ENCODE measurements at places on chromosomes 3 and 15.

DNA sequence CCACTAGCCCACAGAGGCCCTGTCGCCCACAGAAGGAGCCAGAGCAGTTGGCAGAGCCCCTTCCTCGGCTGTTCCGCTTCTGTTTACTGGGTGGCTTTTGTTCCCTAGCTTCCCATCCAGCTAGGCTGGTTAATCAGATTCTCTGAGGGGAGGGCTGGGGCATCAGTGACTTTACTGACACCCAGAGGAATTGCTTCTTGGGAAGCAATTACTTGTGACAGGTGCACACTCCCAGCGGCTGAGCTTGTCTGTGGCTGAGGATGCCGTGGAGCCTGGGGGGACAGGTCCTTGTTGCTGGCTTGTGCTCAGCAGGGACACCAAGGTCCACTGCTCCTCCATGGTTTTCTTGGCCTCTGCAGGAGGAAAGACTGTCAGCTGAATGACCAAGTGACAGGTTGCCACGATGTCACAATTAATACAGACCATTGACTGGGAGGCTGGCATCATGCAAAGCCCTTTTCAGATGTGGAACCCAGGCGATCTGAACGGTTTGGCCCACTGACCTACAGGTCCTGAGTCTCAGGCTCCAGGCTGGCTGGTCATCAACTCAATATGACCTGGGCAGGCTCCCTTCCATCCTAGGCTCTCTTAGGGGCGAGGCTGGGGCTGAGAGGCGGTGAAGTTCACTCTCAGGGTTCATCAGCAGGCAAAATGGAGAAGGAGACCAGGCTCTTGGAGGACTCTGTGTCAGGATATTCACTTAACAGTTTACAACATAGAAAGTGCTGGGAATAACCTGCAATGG, 31.8 kb upstream of the SFMBT1 start:
- no peak overlapping the region for H3K27ac ChIP-seq
- H3K27me3 ChIP-seq = no peaks in the 10 kb centered on the region
- peaks cover 3% of the 10 kb centered on the region for H3K36me3 ChIP-seq

DNA sequence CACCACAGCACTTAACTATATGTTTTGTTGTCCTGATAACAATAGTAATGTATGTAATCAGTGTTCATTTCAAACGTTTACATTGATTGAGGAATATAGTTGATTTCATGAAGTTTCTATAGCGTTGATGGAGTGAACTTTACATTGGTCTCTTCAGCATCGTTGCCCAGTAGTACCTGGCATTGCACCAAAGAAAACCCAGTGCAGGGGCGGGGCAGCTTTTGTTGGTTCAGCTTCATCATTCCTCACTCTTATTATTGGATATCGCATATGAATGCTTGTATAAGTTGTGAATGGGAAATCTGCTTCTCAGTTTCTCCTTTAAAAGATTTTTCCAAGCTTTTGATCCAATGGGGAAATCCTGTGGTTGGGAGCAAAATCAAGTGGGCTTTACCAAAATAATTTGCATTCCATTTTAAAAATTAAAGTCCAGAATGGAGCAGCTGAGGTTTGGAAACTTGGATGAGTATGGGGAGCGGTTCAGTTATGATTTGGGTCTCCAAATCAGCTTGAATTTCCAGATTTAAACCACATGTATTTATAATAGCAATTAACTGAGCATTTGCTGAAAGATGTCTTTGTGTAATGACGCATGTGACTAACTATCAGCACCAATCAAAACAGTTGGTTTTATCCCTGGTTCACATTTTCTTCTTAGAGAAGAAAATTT, 213.7 kb downstream of the ALCAM start:
- peaks cover 6% of the 10 kb centered on the region for H3K36me3 ChIP-seq
- no peak overlapping the region for H3K4me3 ChIP-seq
- H3K27me3 ChIP-seq = no peaks in the 10 kb centered on the region
- H3K4me1 ChIP-seq = no peaks in the 10 kb centered on the region

DNA sequence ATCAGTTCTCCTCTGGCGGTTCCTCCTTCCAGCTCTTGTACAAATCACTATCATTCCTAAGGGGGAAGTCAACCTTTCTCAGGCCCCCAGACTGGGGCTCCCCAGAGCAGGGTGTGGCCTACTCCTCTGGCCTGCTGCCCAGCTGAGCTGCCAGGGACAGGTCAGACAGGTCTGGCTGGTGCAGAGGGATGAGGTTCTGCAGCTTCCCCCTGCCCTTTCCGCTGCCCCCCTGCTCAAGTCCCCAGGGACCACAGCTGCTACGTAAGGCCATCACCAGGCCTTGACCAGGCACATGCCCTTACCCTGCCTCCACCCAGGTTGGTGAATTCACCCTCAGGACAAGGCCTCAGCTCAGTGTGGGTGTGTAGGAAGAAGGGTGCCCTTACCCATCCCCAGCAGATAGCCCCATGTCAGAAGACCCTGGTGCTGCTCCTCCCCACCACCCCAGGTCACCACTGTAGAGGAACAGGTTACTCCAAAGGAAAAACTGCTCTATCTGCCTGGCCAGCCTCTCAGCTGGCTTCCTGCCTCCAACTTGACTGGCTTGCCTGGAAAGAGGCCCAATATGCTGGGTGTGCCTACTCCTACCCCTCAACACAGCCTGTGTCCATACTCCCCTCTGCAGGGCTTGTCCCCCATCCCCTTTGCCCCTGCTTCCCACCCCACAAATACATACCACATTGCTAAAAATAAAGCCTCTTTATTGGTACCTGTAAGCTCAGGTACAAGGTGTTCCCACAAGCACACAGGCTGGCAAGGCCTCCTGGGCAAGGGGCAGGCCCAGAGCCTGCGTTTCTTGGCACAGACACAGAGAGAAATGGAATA, 12.0 kb downstream of the CSRNP1 start:
- peak overlapping the region; percentile 46 for H3K4me3 ChIP-seq
- H3K36me3 ChIP-seq = peaks cover 24% of the 10 kb centered on the region
- H3K27ac ChIP-seq = peak overlapping the region; percentile 88
- H3K27me3 ChIP-seq = no peaks in the 10 kb centered on the region
- H3K4me1 ChIP-seq = peaks cover 28% of the 10 kb centered on the region

- peaks cover 55% of the 10 kb centered on the region for H3K4me1 ChIP-seq
- no peak for DNase-seq
- no peak overlapping the region for H3K4me3 ChIP-seq
- no peaks in the 10 kb centered on the region for H3K27me3 ChIP-seq
- peak overlapping the region; percentile 15 for H3K27ac ChIP-seq
- H3K36me3 ChIP-seq = peaks cover 8% of the 10 kb centered on the region
Observed at GRCh38 chr3:39104961-39105686, 2.3 kb downstream of the GORASP1 start.

GRCh38 chr15:87038404-87038803, 958.7 kb downstream of the AGBL1 start:
- no peaks in the 10 kb centered on the region for H3K4me1 ChIP-seq
- no peak overlapping the region for H3K4me3 ChIP-seq
- H3K27ac ChIP-seq = no peak overlapping the region
- no peak for DNase-seq
- H3K36me3 ChIP-seq = no peaks in the 10 kb centered on the region
- H3K27me3 ChIP-seq = no peaks in the 10 kb centered on the region

DNA sequence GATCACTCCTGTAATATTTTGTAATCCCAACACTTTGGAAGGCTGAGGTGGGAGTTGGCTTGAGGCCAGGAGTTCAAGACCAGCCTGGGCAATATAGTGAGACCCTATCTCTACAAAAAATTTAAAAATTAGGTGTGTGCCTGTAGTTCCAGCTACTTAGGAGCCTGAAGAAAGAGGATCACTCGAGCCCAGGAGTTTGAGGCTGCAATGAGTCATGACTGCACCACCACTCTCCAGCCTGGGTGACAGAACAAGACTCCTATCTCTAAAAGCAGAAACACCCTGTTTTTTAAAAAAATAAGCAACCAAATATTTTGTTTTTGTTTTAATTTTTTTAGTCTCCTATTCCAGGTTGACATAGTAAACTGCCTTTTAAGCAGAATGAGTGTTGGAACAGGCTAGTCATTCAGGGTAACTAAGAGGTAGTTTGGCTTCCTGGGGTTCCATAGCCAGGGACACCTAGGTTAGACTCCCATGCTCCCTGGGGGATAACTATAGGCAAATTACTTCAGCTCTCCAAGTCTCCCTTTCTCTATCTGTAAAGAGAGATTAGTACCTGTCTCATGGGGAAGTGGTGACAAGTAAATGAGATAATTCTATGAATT, 114.6 kb upstream of the C15orf61 start:
- DNase-seq = no peak
- no peak overlapping the region for H3K4me3 ChIP-seq
- H3K4me1 ChIP-seq = no peaks in the 10 kb centered on the region
- H3K27me3 ChIP-seq = no peaks in the 10 kb centered on the region

DNA sequence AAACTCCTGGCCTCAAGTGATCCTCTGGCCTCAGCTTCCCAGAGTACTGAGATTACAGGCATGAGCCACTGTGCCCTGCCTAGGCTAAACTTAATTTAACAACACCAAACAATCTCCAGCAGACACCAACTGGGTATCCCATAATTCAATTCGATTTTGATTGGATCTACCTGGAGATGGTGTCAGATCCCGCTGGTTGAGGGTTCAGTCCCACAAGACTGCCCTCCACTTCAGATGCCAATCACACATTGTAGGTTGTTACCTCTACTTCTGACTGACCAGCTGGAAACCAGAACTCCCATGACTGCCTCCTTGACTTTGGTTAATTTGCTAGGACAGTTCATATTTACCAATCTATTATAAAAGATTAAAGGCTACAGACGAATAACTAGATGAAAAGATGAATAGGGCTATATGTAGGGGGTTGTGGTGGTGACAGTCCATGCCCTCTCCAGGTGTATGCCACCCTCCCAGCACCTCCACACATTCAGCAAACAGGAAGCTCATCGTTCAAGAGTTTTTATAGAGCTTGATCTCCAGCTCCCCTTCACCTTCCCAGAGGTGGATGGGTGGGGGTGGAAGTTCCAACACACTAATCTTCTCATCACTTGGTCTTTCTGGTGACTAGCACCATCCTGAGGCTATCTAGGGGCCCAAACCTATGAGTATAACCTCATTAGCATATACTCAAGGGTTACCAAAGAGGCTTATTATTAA, 9.3 kb downstream of the B2M start:
- DNase-seq = no peak
- no peak overlapping the region for H3K4me3 ChIP-seq
- peaks cover 64% of the 10 kb centered on the region for H3K4me1 ChIP-seq
- peak overlapping the region; percentile 100 for H3K27ac ChIP-seq
- H3K36me3 ChIP-seq = peaks cover 14% of the 10 kb centered on the region
- no peaks in the 10 kb centered on the region for H3K27me3 ChIP-seq

DNA sequence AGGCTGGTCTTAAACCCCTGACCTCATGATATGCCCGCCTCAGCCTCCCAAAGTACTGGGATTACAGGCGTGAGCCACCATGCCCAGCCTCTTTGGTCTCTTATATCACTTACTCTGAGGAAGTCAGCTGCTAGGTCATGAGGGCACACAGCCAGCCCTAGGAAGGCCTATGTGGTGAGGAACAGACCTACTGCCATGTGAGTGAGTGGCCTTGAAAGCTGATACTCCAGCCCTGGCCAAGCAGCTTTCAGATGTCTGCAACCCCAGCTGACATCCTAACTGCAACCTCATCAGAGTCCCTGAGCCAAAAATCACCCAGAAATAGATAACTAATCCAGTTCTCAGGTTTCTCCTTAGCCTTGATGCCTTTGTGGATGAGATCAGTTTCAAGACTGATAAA, 224.3 kb downstream of the EDEM1 start:
- peaks cover 9% of the 10 kb centered on the region for H3K27me3 ChIP-seq
- no peaks in the 10 kb centered on the region for H3K4me1 ChIP-seq
- H3K4me3 ChIP-seq = no peak overlapping the region
- DNase-seq = no peak

- peak overlapping the region; percentile 67 for H3K27ac ChIP-seq
- no peaks in the 10 kb centered on the region for H3K36me3 ChIP-seq
- no peak for DNase-seq
Observed at GRCh38 chr3:124650798-124651197, 79.5 kb upstream of the UMPS start.

DNA sequence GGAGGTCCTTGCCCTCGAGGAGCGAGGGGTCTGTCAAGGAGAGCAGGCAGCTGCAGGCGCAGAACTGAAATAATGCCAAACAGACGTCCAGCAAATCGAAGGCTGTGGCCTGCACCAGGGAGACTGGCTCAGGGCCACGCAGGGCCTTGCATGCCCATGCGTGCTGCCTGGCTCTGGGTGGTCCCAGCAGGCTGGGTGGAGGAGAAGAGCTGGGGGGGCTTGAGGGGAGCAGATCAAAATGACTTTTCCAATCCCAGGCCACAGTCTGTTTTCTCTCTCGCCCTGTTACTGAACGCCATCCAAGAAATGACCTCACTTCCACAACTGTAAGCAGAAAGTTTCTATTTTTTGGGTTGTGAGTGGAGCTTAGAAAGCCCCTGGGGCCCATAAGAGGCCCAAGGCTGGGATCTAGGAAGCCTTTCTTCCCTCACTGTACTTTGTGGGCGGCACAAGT, 96.9 kb upstream of the RPL32 start:
- DNase-seq = no peak
- no peak overlapping the region for H3K27ac ChIP-seq
- no peaks in the 10 kb centered on the region for H3K27me3 ChIP-seq
- no peak overlapping the region for H3K4me3 ChIP-seq

DNA sequence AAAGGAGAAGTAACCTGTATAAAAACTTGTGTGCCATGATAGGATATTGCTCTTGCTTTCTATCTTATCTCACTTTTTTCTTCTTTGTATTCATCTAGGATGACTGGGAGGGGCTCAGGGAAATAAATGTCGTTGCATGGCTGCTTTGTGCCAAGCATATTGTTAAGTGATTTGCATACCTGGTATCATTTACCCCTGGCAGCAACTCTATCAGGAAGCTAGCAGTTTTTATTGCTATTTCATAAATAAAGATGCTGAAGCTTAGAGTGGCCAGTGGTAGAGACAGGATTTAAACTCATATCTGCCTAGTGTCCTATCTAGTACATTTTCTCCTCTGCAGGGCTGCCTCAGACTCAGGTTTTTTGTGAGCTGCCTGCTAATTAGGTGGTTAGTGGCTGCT, 253.3 kb downstream of the PTPRG start:
- DNase-seq = no peak
- H3K36me3 ChIP-seq = no peaks in the 10 kb centered on the region
- H3K27ac ChIP-seq = no peak overlapping the region
- H3K4me1 ChIP-seq = no peaks in the 10 kb centered on the region
- H3K27me3 ChIP-seq = peaks cover 1% of the 10 kb centered on the region

DNA sequence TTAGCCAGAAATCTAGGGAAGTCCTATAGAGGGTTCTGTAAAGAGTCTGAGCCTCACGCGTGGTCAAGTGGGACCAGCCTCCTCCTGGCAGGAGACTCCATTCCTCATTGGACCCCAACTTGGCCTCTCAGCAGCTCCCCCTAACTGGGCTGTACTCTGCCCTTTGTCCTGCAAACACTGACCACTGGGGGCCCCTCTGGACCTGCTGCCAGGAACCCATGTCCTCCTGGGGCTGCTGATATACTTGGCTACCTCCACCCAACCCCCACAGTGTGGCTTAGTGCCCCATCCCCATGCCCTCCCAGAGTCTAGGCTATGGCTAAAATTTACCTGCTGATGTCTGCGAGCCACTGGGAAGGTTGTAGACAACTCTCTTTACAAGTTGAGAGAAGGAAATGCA, 62.7 kb downstream of the UBP1 start:
- H3K27ac ChIP-seq = no peak overlapping the region
- H3K36me3 ChIP-seq = no peaks in the 10 kb centered on the region
- DNase-seq = no peak
- H3K27me3 ChIP-seq = no peaks in the 10 kb centered on the region
- H3K4me1 ChIP-seq = peaks cover 6% of the 10 kb centered on the region

GRCh38 chr3:152073267-152073666, 195.5 kb upstream of the MBNL1 start:
- DNase-seq = no peak
- no peak overlapping the region for H3K4me3 ChIP-seq
- no peak overlapping the region for H3K27ac ChIP-seq
- no peaks in the 10 kb centered on the region for H3K27me3 ChIP-seq

GRCh38 chr15:37517191-37517895, 417.0 kb upstream of the MEIS2 start:
- no peaks in the 10 kb centered on the region for H3K4me1 ChIP-seq
- no peak overlapping the region for H3K27ac ChIP-seq
- no peaks in the 10 kb centered on the region for H3K27me3 ChIP-seq
- H3K36me3 ChIP-seq = no peaks in the 10 kb centered on the region

Data from memory B cell (primary cell).